Small intestine (tissue), 16 donors: ENCODE measurements at places on chromosomes 11 and 22.

GRCh38 chr11:29616611-29617010 is 400.2 kb downstream of the KCNA4 start:
- no peaks in the 10 kb centered on the region for H3K36me3 ChIP-seq
- no peak overlapping the region for H3K4me3 ChIP-seq
- H3K4me1 ChIP-seq: no peaks in the 10 kb centered on the region
- no peaks in the 10 kb centered on the region for H3K27me3 ChIP-seq

GRCh38 chr11:119742263-119742861 is 13.4 kb upstream of the NECTIN1 start:
- no peaks in the 10 kb centered on the region for H3K36me3 ChIP-seq
- H3K4me1 ChIP-seq: no peaks in the 10 kb centered on the region
- no peak overlapping the region for H3K27ac ChIP-seq
- H3K4me3 ChIP-seq: no peak overlapping the region
- H3K27me3 ChIP-seq: peaks cover 7% of the 10 kb centered on the region

- H3K36me3 ChIP-seq: no peaks in the 10 kb centered on the region
- peak overlapping the region; percentile 66 for H3K4me3 ChIP-seq
- no peaks in the 10 kb centered on the region for H3K27me3 ChIP-seq
- DNase-seq: no peak
Measured at GRCh38 chr11:108221911-108222573, 396 bp downstream of the NPAT start.

DNA sequence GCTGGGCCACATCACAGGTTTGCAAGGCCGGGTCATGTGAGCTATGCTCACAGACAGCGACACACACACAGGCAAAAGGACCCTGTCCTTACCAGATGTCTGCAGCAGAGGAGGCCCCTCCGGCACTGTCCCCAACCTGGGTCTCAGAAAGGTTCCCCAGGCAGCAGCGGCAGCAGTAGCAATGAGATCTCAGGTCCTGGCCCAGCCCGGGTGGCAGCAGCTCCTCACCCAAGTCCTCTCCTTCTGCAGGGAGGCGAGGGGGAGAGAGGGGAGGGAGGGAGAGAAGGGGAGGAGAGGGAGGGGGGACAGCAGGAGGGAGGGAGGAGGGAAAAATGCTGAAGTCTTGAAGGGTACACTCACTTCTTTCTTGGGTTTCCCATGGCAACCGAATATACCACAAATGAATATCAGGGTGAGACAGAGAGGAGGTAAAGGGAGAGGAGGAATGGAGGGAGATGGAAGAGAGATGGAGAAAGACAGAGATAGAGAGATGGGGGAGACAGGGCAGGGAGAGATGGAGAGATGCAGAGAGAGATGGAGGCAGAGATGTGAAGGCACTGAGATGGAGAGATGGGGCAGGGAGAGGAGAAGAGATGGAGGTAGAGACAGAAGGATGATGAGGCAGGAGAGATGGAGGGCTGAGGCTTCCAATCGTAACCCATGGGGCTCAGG is 9.5 kb downstream of the ELFN2 start:
- no peak for DNase-seq
- H3K36me3 ChIP-seq: no peaks in the 10 kb centered on the region
- no peak overlapping the region for H3K4me3 ChIP-seq

DNA sequence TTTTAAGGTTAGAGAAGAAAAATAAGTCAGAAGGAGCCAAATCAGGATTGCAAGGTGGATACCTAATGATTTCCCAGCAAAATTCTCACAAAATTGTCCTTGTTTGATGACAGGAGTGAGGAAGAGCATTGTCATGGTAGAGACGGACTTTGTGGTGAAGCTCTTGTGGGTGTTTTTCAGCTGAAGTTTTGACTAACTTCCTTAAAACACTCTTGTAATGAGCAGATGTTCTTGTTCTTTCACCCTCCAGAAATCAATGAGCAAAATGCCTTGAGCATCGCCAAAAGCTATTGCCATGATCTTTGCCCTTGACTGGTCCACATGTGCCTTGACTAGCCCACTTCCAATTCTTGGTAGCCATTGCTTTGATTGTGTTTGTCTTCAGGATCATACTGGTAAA is 20.0 kb downstream of the CALCB start:
- no peaks in the 10 kb centered on the region for H3K4me1 ChIP-seq
- H3K27ac ChIP-seq: no peak overlapping the region
- no peaks in the 10 kb centered on the region for H3K36me3 ChIP-seq
- no peaks in the 10 kb centered on the region for H3K27me3 ChIP-seq
